ENCODE measurements at places on chromosomes 6 and 20.

DNA sequence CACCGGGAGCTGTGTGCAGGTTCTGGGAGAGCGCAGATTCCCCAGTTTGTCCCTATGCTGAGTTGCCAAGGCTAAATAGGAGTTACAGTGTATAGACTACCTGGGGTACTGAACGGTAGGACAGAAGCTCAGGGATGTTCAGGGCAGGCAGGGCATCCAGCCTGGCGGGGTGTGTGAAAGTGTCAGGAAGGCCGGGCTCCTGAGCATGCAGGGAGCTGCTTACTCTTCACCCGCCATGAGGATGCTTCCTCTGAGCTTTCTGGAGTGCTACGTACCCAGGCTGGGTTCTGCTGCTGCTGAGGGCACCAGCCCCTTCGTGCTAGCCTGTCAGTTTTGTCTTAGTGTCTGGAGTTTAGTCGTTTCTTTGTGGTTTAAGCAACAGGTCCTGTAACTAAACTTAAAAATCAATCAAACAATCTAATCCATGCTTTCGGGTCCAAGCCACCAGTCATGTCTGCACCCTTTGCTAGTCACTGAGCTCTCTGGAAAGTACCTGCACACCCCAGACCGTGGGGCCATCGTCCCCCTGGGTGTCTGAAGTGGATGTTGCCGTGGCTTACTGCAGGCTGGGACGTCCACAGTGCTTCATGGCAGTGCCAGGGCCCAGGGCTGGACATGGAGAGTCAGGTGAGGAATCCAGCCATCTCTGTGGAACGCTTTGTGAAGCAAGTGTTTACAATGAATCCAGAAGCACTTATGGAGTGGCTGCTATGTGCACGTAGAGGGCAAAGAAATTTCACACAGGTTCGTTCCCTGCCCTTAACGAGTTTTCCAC is 220.3 kb upstream of the SNX9 start:
- DNase-seq, result no peak

DNA sequence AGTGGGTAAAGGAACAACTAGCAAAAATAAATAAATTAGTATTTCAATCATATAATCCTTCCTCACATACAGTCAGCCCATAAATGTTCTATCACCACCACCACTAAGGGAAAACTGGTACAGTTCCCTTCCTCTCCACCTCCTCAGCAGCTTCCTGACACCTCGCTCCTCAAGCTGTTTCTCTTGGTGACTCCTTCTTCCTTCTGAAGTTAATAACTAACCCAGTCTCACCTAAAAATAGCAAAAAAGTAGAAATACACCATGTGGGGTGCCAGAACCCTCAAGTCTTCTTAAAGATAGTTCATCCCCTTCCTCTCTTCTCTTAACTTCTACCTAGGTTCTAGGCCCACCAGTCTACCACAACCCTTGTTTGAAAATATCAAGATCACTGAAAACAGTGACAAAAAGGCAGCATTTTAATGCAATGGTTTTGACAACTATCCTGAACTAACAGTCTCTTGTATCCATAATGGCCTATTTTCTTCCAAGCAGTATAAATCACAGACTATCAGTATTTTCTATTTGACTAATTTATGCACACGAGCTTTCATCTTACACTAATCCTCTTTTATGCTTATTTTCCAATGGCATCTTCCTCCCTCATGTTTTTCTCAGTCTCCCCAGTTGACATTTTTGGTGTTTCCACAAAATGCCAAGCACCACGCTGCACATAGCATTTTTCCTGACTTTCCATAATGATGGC is 85.5 kb downstream of the KHDC1L start:
- no peak for DNase-seq

- DNase-seq, result no peak
Observed at GRCh38 chr20:19015351-19016139, 196.9 kb upstream of the SLC24A3 start.

- no peak for DNase-seq
Observed at GRCh38 chr6:111588366-111588765, 17.3 kb downstream of the TRAF3IP2 start.

DNA sequence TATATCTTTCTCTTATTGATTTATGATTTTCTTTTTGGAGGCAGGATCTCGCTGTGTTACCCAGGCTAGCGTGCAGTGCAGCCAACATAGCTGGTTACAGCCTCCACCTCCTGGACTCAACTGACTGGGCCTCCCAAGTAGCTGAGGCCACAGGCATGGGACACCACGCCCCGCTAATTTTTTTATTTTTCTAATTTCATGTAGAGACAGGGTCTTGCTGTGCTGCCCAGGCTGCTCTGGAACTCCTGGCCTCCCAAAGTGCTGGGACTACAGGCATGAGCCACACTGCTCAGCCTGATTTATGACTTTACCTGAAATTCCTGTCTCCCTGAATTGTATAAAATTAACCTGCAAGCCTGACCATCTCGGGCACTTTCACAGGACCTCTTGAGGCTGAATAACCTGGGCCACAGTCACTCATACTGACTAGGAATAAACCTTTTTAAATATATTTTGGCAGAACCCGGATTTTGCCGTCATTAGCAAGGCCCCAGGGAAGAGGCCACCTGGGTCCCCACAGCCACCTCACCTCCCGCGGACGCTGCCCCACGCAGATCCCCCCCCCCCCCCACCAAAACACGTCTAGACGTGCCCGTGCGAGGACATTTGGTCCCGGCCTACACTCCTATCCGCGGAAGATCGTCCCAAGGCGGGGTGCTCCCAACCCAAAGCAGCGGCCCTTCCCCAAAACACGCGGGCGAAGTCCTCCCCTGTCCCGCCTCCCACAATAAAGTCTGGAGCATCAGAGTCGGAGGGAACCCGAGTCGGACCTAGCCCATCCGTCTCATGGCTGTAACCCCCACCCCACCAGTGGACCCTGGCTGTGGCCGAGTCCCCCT is 902 bp downstream of the ZNF337 start:
- no peak for DNase-seq

DNA sequence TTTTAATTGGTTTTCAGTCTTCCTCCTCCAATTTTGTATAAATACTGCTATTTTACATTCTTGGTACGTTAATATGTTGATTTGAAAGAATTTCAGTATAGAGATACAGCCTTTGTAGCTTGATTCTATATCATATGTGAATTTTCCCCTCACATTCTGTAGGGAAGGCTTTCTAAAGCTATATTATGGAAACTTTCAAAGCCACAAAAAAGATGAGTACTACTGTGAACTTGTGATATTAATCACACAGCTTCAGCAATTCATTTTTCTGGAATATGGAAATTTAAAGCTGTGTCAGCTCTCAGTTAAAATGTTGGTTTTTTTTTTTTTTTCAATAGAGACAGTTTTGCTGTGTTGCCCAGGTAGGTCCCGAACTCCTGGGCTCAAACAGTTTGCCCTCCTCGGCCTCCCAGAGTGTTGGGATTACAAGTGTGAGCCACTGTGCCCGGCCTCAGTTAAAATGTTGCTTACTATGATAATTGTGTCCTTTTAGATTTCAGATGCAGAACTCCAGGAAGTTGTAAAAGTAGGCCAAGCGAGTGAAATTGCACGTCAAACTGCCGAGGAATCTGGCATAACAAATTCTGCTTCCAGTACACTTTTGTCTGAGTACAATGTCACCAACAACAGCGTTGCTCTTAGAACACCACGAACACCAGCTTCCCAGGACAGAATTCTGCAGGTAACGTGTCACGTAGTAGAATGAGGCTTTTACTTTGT is 20.6 kb downstream of the CDC5L start:
- no peak for DNase-seq

DNA sequence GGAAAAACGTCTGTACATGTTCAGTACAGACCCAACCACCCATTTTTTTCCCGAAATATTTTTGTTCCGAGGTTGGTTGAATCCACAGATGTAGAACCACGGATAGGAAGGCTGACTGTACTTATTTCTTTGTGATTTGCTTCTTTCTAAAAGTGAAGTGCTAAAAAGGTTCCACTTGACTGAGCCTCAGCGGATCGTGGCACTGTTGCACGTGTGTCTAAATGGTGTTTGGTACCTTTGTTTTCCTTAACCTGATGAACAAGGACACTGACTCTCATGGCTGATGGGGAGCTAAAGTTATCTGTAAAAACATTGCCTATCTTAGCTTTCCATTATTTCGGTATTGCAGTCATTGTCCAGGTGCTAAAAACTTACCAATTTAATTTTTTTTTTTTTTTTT is 6.2 kb downstream of the BPHL start:
- no peak for DNase-seq

- DNase-seq, result no peak
Observed at GRCh38 chr6:121548131-121548530, 112.7 kb downstream of the GJA1 start.

GRCh38 chr6:146312608-146313007 is 231.0 kb upstream of the RAB32 start:
- no peak for DNase-seq

DNA sequence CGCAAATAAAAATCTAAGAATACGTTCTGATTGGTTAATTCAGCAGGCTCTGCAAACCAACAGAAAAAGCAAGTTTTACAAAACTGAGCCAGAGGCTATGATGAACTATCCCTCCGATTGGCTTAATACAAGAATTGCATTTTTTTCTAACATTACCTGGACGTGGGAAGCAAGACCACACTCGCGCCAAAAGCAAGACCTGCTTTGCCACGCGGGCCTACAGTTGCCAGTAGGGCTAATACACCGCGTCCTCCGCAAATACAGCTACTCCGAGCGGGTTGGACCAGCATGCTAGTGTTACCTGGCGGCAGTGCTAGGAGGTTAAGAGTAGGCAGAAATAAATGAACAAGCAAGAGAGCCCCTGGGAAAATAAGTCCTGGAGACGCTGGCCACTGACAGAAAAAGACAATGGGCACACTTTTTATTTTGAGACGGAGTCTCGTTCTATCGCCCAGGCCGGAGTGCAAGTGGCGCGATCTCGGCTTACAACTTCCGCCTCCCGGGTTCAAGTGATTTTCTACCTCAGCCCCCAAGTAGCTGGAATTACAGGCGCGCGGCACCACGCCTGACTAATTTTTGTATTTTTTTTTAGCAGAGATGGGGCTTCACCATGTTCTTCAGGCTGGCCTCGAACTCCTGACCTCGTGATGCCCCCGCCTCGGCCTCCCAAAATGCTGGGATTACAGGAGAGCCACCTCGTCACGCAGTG is 131.9 kb upstream of the BTN3A2 start:
- DNase-seq, result no peak

DNA sequence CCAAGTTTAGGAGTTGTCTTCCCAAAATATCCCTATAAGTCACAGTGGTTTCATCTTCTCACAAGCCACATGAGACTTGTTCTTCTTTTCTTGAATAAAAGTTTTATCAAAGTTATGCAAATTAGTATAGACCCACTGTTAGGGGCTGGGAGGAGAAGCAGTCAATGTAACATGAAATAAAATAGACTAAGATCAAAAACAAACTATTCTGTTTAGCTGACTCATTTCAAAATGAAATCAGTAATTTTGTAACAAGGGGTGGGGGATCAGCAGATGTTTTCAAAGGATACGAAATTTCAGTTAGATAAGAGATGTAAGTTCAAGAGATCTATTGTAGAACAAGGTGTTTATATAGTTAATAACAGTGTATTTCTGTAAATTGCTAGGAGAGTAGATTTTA is 339.6 kb upstream of the PRDM1 start:
- no peak for DNase-seq

- no peak for DNase-seq
Observed at GRCh38 chr6:70604254-70604653, 37.5 kb downstream of the SDHAF4 start.

- no peak for DNase-seq
Observed at GRCh38 chr20:45823949-45824835, 2.9 kb downstream of the TNNC2 start.

GRCh38 chr6:149140910-149141290 is 176.6 kb upstream of the TAB2 start:
- DNase-seq, result no peak
